Head of caudate nucleus (tissue), 42 donors: ENCODE measurements at places on chromosomes 12 and 14.

DNA sequence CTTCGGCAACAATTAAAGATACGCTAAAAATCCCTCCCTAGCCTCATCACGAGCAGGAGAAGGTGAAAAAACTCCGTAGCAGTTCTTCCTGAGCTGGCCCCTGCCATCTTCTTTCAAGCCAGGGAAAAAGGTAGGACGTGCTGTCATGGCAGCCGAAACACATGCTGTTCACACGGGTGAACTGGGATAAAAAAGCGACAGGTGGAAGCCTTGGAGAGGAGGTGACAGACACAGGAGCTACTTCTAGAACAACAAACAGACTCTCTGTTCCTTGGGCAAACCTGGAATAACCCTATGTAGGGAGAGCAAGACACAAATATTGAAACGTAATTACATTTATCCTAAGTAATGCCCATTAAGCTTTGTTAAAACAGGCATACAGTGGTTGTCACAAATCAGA lies 81.3 kb downstream of the KCNK10 start:
- no peak for DNase-seq

- no peak for DNase-seq
Measured at GRCh38 chr12:65196762-65197567, 27.6 kb downstream of the LEMD3 start.

DNA sequence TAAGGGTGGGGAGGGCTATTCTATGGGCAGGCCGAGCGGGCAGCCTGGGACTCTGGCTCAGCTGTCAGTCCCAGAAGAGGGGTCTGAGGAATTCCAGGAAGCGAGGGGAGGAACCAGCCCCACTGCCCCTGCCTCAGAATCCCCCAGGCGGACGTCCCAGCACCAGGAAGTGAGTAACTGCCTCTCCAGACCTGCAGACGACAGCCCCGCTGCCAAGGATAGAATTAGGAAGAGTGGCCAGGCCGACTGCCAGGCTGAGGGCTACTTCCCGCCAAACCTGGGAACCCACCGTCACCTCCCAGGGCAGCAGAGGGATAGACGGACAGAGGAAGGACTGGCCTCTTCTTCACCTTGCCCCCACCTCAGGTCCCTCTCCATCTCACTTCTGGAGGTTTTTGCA lies 6.7 kb upstream of the BDKRB2 start:
- DNase-seq = no peak

DNA sequence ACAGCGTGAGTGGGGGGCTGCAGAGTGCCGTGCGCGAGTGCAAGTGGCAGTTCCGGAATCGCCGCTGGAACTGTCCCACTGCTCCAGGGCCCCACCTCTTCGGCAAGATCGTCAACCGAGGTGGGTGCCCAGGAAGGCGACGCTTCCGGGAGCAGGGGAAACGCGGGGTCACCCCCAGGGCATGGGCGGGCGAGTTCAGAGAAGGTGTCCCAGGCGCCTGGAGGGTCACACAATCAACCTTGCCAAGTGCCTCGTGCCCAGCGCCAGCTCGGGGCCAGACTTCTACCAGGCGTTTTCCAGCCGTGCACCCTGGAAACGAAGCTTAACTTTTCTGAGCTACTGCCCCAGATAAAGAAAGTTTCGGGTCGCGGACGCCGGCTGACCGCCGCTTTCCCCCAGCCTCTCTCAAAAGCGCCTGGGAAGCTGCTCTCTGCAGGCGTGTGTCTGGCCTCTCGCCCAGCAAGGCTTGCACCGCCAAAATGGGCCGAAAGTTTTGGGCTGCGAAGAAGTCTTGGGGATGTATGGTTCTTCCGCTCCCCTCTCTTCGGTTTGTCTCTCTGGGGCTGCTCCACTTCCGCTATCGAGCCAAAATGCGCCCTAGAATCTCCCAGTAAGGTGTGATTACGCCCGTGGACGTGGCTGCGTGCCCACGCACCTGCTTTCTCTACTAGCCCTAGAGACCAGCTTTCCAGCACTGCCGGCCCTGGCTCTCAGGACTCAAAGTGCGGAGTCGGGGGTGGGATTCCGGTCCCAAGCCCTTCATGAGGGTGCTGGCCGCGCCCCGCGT lies 1.7 kb downstream of the WNT1 start:
- no peak for DNase-seq

DNA sequence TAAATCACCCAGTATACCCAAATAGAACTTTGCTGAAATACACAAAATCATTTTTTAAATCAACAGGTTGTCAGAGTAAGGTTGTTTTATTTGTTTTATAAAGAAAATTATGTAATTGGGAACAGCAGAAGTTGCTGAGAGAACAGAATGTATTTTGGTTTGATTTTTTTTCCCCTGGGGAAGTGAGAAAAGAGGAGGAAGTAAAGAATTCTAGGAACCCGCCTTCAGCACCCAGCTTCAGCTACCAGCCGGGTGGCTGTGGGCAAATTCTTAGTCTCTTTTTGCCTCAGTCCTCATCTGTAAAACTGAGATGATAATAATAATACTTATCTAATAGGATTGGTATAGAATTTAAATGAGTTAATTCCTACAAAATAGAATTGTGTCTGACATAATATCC lies 119.4 kb downstream of the SRGAP1 start:
- no peak for DNase-seq

DNA sequence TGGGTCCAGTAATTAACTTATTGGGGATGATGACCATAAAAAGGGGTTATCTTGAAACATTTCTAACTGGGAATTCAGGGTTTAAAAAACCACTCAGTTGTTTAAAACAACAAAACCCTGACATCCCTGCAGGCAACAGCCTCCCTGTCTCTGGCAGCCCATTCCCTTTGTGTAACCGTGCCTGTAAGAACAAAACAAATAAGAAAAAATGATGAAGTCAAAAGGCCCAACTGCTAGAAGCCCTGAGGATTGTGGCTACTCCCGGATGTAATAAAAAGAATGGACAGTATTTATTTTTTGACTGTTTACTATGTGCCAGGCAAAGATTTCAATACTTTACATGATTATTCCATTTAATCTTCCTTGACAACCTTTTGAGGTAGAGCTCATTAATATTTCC lies 75.3 kb downstream of the TMCC3 start:
- no peak for DNase-seq

GRCh38 chr12:50201987-50202521 lies 34.9 kb upstream of the CERS5 start:
- DNase-seq = no peak

DNA sequence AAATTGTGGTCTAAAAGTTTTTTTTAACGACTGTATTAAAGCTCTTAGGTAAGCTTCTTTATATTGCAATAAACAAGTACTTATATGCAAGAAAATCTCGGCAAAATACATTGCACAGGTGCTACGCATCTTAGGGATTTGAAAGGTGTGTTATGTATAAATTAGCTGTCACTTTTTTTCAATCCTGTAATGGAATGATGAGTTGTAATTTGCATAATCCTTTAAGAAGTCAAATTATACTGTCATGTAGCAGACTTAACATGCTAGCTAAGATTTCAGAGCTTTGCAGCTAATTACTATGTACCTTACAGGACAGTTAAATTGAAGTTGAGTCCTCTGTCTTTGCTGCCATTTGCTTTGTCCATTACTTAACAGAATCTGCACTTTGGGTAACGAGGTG lies 117.5 kb downstream of the NPAS3 start:
- no peak for DNase-seq

DNA sequence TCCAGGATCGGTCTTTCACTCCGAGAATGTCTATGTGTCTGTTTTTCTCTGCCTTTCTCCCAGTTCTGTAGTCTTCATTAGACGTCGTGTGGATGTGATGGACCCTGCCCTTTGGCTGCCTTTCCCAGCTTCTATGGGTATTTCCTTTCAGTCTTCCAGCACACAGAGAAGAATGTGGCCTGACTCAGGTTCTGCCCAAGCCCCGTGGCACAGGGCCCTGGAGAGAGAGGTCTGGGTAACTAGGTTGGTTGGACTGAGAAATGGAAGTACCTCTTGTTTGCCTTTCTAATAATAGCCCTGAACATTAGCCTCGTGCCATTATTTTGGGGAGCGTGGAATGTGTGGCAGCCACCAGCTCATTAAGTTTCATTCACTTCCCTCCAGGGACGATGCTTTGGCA lies 3.8 kb downstream of the FOXJ2 start:
- DNase-seq = no peak

DNA sequence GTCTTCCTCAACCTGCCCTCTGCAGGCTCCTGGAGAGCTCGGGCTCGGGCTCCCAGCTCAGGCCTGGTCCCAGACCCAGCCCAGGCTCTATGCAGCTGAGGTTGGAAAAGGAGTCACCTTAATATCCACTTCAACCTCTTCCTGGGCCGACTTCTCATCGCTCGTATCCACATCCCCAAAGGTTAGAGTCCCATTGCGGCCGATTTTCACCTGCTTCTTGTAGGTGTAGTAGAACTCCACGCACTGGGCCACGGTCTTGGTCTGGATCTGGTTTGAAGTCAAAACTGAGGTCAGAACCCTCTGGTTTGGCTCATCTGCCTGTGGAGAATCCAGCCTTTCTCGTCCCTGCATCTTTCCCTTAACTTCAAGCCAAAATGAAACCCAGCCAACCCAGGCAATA lies 8.4 kb upstream of the PNMA1 start:
- DNase-seq = no peak

DNA sequence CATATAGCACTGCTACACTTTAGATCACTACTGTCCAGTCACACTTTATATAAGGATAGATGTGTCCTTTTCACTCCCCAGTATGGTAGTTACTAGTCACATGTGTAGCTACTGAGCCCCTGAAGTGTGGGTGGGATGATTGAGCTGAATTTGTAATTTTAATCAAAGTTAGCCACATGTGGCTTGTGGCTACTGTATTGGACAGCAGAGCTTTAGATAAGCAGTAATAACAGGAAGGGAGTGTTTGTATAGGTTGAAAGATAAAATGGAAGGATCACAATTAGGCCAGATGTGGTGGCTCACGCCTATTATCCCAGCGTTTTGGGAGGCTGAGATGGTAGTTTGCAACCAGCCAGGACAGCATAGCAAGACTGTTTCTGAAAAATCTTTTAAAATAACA lies 23.5 kb downstream of the NAA30 start:
- DNase-seq = no peak

DNA sequence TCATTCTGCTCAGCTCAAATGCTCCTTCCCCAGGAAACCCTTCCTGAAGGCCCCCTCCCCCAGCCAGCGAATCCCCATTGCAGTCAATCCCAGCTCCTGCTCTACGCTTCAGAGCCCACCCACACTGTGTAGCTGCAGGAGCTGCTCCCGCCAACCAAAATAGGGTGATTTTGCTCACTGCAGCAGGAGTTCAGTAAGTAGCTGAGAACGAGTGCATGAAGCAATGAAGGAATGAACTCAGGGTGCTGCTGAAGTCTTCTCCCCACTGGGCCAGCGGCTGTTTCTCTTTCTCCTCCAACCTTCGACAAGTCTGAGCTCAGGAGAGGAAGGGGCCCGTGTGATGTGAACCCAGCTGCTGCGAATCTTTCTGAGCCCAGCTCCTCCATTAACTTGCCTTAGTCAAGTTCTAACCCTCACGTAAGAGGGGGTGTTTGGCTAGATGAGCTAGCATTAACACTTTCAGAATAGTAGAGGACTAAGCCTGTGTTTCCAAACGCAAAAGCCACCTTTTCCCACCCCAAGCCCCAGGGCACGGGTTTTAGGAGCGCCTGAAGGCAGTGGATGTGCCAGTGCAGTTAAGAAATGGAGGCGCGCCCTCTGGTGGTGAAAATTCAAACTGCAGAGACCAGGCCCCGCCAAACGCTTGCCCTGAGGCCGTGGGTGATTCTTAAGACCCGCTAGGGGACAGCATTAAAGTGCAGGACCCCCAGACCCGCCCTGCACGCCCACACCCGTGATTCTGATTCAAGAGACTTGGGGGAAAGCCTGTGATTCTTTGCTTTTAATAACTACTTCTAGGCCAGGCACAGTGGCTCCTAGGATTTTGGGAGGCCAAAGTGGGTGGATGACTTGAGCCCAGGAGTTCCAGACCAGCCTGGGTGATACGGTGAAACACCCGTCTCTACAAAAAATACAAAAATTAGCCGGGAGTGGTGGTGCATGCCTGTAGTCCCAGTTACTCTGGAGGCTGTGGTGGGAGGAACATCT lies 11.9 kb upstream of the SERPINA4 start:
- DNase-seq = peak; percentile 88

DNA sequence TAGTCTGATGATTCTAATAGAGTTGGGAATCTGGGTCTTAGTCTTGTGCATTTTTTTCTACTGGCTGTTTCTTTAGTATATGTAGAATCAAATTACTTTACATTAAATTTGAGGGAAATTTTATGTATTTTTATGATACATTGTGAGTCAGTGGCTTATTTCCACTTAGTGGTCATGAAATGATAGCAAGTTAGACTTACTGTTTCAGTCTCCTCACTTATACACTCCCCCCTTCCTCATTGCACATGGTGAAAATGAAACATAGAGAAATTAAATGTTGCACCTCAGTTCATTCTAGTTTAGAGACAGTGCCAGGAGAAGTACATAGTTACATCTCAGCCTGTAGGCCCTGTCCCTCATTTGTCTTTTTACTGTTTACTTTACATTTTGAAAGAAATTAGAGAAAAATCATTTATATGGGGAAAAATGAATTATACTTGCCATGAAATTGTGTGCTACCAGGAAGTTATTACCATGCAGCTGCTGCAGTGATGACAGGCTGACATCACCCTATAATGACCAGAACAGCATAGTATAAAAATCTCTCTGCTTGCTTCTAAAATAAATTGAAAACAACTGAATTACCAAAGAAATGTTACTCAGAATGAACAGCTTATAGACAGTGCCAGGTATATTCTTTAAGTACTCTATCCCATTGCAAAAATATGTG lies 113.2 kb downstream of the TRMT5 start:
- DNase-seq = no peak

DNA sequence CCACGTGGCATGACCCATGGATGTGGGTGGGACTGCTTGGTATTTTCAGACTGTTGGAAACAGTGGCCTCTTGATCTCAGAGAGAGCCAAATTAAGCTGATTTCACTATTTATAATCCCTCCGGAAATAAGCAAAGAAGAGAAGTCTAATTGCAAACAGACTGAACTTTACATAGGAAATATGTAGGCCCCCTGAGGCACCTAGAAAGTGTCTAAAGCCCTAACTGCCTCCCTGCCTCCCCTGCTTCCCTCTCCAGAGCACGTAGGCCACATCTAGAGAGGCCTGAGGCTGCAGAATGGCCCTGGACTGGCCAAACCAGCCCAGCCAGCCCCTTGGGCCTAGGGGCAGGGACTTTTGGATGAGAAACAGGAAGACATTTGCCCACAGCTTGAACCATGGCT lies 123.8 kb downstream of the ZFP36L1 start:
- DNase-seq = no peak

DNA sequence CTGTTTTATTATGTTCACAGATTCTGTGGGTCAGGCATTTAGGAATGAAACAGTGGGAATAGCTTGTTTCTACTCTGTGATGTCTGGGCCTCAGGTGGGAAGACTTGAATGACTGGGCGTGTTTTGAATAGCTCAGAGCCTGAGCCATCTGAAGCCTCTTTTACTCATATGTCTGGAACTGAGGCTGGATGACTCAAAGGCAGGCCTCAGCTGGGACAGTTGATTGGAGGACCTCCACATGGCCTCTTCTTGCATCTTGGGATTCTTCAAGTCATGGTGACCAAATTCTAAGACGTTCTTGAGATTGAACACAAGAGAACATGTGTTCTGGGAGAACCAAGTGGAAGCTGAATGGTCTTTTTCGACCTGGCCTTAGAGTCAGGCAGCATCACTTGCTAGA lies 45.8 kb upstream of the TBX3 start:
- DNase-seq = no peak
